ENCODE measurements at places on chromosomes 5 and 9. TPM values are rescaled to one million over a fixed set of nuclear protein-coding genes. Genes with fewer than 3 reads are reported as not detected.

FOXD4L4 gene
- 0.02 TPM for polyA plus RNA-seq

NR2F1-AS1 gene
- 3.4 TPM for polyA plus RNA-seq

CMYA5 gene
- 0.46 TPM for polyA plus RNA-seq

TNFAIP8 gene
- 11.0 TPM for polyA plus RNA-seq

LRRTM2 gene
- 0.01 TPM for polyA plus RNA-seq

CDKN2B-AS1 gene
- 0.47 TPM for polyA plus RNA-seq

LCP2 gene
- polyA plus RNA-seq, result 2.4 TPM

RNF183 gene
- polyA plus RNA-seq, result 2.3 TPM

PCDHA4 gene
- 0.02 TPM for polyA plus RNA-seq

PCDHGB1 gene
- polyA plus RNA-seq, result 0.19 TPM

CDX1 gene
- polyA plus RNA-seq, result not detected

CDHR2 gene
- polyA plus RNA-seq, result 0.08 TPM

SH3RF2 gene
- polyA plus RNA-seq, result 24.9 TPM

TAF1L gene
- polyA plus RNA-seq, result not detected

TMEFF1 gene
- 0.02 TPM for polyA plus RNA-seq

PCDHB16 gene
- 0.16 TPM for polyA plus RNA-seq

NDST1 gene
- polyA plus RNA-seq, result 37.3 TPM

PCDHAC2 gene
- polyA plus RNA-seq, result 0.02 TPM

NFIB gene
- 6.6 TPM for polyA plus RNA-seq

CCDC69 gene
- 24.2 TPM for polyA plus RNA-seq

LRRC19 gene
- not detected for polyA plus RNA-seq

TIMD4 gene
- not detected for polyA plus RNA-seq
